Heart left ventricle (tissue), 16 donors: ENCODE measurements at places on chromosomes 4 and X. TPM values are rescaled to one million over a fixed set of nuclear protein-coding genes. Genes with fewer than 3 reads are reported as not detected.

PROM1 gene
- 18.7 TPM for total RNA-seq

EVC gene
- total RNA-seq = 4.6 TPM

TCEANC gene
- total RNA-seq = 3.5 TPM

ARAP2 gene
- 12.1 TPM for total RNA-seq

SHROOM4 gene
- total RNA-seq = 11.5 TPM

SPANXN4 gene
- not detected for total RNA-seq

SMR3B gene
- total RNA-seq = not detected

ARX gene
- not detected for total RNA-seq

HELT gene
- not detected for total RNA-seq

KIAA1210 gene
- total RNA-seq = not detected

CXCL3 gene
- 1.1 TPM for total RNA-seq

CHIC1 gene
- 16.9 TPM for total RNA-seq

FATE1 gene
- total RNA-seq = not detected

BST1 gene
- 2.1 TPM for total RNA-seq

FAM50A gene
- 43.1 TPM for total RNA-seq

PCDH10 gene
- 0.04 TPM for total RNA-seq

XPNPEP2 gene
- 2.1 TPM for total RNA-seq

ARHGEF38 gene
- total RNA-seq = not detected
